GM19239 (cell line): ENCODE measurements at places on chromosomes 6 and 20.

GRCh38 chr6:151916680-151917164, 109.2 kb downstream of the ESR1 start:
- DNase-seq = no peak

GRCh38 chr6:45709781-45710220, 305.9 kb downstream of the CLIC5 start:
- DNase-seq = no peak

DNA sequence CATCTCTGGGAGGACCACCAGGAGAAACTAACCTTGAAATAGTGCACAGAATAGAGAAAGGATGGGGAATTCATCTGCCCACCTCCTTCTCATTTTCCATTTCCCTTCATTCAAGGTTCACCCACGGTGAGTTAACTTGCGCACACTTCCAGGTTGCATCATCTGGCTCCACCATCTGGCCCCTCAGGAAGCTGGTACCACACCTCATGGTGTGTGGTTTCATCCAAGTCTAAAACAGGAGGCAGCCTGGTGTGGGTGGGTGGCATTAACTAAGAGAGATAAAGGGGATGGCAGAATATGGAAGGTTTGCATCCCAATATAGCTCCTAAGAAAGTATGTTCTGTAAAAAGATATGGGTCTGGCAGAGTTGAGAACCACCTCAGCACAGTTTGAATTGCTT, 3.8 kb downstream of the ZNF334 start:
- no peak for DNase-seq

DNA sequence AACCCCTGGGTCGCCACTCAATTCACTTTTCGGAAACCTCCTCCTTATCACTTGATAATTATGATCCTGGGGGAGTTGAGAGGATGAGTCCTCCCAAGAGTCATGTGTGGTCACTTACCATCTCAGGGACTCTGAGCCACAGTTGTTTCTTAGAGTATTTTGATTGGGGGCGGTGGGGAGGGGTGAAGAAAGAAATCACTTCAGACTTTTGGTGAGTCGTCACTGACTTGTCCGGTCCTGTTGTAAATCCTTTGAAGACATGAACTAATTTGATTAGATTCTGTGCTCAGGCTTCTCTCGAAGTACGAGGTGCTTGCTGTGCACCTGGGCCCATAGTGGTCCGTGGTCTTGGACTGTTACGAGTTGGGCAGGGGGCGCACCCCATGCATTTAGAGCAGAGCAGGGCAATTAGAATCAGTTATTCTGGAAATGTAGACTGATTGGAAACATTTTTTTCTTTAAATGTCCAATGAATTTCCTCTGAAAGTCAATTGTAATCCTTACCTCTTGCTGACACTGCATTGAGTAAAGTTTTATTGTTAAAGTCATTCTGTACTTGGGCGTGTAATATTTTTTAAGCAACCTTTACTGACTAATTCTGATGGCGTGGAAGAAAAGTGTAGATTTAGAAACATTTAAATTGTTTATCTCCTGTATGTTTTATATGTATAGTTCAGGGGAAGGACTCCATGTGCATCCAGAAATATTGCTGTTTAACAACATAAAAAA, 173.4 kb downstream of the SLC16A10 start:
- DNase-seq = no peak

DNA sequence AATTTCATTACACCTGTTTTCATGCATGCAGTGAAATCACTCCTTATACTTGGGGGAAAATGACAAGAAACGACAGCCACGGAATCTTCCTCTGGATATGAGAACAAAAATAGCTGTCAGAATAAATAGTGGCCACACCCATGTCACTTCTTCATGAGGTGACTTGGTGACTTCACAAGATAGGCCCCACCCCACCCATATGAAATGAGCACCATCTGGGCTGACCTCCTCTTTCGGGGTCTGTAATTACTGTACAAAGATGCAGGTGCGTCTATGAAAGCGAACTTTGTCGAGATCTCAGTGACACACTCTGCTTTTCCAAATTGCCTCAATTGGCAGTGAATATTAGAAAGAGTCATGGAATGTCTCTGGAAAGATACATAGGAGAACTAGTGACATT, 184.2 kb upstream of the CCN2 start:
- no peak for DNase-seq

- no peak for DNase-seq
Measured at GRCh38 chr6:137928286-137928685, 61.2 kb downstream of the TNFAIP3 start.

- no peak for DNase-seq
Measured at GRCh38 chr6:111984081-111984480, 69.8 kb upstream of the CCN6 start.

DNA sequence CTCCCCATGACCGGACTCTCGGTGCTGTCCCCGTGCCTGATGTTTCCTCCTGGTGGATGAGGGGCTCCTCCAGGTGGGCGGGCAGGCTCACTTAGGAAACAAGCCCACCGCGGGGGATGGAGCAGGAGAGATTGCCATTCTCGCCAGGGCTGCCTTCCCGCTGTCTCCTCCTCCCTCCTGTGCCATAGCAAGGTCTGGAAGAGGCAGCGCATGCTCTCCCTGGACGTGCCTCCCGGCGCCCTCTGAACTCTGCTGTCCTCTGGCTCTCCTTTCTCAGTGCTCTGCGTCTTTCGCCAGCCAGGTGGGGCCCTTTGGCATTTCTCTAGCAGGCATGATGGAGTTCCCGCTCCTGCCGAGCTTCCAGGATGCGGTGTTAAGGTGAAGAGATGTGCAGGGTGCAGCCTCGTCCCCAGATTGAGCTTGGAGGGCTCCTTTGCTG, 17.4 kb upstream of the NPEPL1 start:
- no peak for DNase-seq

- DNase-seq = no peak
Measured at GRCh38 chr6:111750753-111751673, 122.2 kb downstream of the FYN start.

DNA sequence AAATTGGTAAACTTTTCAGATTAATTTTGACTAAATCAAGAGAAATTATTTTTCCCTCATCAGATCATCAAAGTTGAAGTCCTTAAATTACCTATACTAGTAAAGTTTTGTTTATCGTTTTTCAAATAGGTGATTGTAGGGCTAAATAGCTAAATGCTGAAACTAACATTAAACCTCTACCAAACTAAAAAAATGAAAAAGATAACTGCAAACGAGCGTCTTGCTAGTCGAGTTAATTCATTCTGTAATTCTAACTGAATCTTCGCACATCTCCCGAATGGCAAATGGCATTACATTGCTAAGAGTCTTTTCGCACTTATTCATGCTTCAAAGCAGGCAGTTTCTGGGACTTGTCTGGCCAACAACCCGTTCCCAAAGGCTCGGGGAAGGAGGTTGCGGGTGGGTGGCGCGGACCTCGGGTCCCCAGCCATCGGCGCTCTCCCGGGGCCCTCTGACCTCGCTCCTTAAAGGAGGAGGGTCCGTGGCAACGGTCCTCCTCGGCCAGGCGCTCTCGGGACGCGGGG, 43.8 kb downstream of the POPDC3 start:
- no peak for DNase-seq

- no peak for DNase-seq
Measured at GRCh38 chr6:166820070-166820469, 136.3 kb downstream of the RNASET2 start.

DNA sequence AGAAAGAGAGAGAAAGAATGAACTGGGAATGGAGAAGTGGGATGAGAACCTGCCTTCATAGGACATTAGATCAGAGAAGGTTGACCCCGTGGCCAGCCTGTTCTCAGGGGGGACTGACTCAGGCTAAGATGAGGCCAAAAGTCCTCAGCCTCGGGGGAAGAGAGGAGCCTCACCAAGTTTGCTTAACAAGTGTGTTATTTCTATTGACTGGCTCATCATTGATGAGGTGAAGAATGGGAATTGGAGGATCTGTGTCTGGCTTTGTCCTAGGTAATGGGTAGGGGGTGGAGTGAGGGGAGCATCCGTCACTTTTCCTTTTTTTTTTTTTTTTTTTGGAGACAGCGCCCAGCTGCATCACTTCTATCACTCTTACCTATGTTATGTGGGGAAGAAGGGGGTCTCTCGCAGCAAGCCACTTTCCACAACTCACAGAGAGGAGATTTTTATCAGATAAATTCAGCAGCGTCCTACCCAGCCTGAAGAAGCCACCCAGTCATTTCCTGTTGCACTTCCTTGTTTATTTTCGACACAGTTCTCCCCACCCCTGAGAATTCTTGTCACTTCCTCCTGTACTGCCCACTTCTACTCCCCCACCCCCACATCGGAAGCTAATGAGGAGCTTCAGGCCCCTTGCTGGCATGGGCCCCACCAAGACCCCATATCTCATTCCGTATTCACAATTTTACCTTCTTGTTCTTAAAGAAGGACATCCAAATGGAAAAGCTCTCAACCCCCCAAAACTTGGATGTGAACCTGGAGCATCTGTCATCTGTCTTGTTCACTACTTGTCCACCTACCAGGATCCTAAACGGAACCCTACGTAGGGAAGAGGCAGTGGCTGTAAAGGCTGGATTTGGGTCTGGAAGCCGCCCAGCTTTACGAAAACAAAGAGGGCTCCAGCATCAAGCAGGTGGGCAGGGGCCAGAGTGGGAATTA, 2.8 kb upstream of the RNASET2 start:
- DNase-seq = no peak

DNA sequence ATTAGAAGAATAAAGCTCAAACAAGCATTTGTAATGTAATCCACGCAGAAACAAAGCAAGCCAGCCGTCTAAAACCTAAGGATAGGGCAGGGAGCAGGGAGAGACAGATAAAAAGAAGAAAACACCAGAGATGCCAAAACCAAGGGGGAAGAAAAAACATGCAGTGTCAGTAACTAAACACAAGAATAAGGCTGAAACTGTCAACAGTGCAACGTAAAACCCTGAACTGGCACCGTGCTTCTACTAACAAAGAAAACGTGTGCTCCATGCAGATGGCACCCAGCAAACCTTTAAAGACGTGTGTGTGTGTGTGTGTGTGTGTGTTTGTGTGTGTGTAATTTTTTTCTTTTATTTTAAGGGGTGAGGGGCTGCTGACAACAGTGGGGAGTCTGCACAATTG, 88.4 kb upstream of the TAB2 start:
- no peak for DNase-seq

GRCh38 chr6:56940463-56940862, 14.4 kb upstream of the BEND6 start:
- no peak for DNase-seq

- no peak for DNase-seq
Measured at GRCh38 chr6:110101885-110102284, 77.6 kb downstream of the WASF1 start.
